Non-pigmented ciliary epithelial cell (primary cell): ENCODE measurements at places on chromosomes 4 and X.

DNA sequence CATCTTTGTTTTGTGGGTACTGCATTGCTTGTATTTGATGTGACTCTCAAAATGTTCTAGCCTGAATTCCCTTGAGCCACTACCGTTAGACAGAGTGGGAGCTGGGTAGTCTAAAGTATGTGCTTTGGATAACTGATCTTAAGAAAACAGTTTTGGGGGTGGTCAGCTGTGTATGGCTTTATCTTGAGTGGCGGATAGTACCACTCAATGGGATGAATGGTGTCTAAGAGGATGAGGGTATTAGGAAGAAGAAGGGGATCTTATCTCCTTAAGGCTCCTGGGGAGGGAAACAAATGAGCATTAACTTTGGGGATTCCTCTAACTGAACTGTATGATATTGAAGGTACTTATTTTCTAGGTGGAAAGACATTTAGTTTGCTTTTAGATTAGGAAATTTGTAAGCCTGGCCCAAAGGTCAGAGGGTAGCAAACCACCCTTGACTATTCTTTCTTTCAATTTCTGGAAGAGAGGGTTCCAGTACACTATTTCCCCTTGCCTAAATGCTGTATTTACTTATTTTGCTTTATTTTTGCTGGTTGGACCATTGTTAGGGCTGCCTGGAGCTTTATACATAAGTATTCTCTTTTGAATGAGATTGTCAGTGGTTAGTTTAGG is 11.3 kb downstream of the BMP2K start:
- no peak for DNase-seq

DNA sequence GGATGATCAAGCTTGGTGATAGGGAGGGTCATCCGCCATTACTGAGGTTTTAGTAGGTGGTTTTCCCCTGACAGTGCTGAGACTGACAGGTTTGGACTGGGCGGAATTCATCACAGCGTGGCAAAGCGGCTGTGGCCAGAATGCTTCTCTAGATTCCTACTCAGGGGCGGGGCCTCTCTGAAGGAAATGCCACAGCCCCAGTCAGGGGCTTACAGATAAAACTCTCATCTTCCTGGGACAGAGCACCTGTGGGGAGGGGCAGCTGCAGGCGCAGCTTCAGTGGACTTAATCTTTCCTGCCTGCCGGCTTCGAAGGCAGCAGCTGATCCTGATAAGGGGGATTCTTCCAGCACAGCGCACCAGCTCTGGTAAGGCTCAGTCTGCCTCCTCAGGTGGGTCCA is 316.7 kb downstream of the RPA4 start:
- DNase-seq = no peak

DNA sequence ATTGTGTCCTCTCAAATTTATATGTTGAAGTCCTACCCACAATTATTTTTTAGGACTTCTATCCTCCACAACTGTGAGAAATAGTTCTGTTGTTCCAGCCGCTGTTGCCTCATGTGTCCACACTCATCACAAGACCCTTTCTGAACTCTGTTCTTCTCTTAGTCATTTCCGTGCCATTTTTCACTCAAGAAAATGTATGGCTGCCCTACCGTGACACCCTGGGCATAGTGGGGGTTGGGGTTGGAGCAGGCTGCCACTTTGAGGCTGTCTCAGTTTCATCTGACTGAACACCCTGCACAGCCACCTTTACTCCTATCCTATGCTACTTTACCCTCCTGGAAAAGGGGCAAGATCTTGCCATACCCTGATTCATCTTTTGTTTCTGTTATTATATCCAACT is 319.1 kb downstream of the TENM3 start:
- no peak for DNase-seq

DNA sequence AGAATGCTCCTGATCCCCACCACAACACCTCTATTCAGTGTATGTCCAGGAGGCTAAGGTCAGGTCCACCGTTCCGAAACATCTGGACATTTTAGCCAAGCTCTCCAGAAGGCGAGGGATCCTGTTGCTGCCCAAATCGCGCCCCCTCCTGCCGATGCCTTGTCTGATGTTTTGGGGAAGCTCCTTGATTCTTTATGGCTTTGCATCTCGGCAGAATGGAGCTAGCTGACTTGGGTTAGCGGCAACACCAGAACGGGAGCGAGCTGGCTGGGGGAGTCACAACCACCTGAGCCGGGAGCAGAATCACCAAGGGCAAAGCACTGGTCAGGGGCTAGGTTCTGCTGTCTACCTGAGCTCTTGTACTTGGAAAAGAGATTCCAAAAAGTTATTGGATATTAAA is 6.6 kb upstream of the POU3F4 start:
- no peak for DNase-seq

DNA sequence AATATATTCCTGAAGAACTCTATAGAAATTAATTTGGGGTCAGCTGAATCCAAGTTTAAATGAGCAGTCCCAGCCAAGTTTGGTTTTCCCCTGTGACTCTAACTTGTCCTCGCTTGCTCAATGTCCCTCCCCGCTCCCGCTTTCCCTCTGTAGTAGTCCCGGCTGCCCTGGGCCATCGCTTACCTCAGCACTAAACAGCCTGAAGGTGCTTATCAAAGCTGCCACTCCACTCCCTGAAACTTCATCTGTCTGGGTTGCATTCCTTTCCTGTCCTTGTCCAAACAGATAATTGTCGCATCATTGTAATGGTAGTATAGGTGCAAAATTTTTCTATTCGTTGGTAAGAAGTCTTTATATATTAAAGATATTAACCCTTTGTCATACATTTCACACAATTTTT is 12.8 kb downstream of the SLC25A43 start:
- no peak for DNase-seq

DNA sequence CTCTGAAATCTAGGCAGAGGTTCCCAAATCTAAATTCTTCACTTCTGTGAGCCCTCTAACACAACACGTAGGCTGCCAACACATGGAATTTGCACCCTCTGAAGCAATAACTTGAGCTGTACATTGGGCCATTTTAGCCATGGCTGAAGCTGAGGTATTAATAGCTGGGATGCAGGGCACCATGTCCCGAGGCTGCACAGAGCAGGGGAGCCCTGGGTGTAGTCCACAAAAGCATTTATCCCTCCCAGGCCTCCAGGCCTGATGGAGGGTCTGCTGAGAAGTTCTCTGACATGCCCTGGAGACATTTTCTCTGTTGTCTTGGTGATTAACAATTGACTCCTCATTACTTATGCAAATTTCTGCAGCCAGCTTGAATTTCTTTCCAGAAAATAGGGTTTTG is 127.9 kb downstream of the PABPC4L start:
- DNase-seq = no peak

- no peak for DNase-seq
Observed at GRCh38 chr4:24040811-24041210, 151.0 kb upstream of the PPARGC1A start.

- no peak for DNase-seq
Observed at GRCh38 chrX:130772776-130773143, 130.2 kb downstream of the ENOX2 start.

DNA sequence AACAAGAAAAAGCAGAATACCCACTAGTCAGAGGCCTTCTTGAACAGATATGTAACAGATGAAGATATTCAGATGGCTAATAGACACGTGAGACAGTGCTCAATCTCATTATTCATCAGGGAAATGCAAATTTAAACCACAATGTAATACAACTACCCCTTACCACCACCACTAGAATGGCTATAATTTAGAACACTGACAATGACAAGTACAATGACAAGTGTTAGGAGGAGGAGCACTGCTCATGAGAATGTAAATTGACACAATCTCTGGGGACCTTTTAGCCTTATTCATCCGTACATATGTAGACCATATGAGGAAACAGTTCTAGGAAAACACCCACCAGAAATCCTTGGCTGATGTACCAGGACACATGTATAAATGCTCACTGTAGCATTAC is 13.1 kb downstream of the ZNF81 start:
- no peak for DNase-seq

DNA sequence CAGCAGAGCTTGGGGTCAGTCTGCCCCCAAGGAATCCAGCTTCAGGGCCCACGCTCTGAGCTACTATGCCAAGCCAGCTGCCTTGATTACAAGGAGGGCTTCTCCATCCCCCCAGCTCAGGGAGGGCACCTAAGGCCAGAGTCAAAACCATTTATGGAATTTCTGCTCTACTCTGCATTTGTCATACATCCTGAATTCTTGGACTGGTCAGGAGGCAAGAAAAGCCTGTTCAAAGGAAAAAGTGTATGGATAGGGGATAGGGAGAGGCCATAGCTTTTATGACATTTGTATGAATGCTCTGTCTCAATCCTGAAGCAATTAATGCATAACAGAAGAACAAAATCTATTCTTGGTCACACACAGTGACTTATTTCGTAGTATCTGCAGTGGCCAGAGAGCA is 32.2 kb downstream of the EDNRA start:
- no peak for DNase-seq

DNA sequence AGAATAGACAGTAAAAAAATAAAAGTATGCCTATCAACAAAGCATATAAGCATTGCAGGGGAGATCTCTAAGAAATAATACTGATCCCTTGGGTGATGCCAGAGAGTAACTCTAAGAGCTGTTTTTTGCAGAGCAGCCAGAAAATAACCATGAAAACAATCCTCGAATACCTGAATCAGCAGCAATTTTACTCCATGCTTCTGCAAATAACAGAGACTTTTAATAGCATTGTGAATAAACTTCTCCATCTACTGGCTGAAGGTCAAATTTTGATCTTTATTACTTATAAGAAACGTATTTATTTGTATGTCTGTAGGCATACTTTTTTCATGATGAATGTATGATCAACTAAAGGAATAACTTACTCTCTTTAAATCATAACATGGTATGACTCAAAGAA is 334.5 kb downstream of the GALNTL6 start:
- no peak for DNase-seq

DNA sequence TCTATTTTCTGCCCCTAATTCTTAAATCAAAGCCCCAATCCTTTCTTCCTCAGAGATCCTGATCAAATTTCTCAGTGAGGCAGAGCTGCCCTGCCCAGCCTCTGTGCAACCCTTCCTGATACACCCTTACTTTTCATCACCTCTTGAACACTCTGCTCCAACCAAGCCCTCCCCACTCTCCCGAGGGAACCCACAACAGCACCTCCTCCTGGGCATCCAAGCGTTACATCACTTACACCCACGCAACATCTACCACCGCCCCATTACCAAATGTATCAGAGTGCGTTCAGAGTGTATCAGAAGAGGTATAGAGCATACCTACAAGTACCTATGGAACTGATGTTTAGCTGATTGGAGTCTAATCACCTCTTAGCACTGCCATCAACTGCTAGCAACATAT is 186.5 kb downstream of the RAP1GDS1 start:
- DNase-seq = no peak

GRCh38 chr4:77701121-77701520 is 95.5 kb downstream of the CXCL13 start:
- no peak for DNase-seq

- DNase-seq = no peak
Observed at GRCh38 chrX:40167850-40168479, 70.2 kb upstream of the BCOR start.
